ENCODE measurements at places on chromosomes 7 and 10. TPM values are rescaled to one million over a fixed set of nuclear protein-coding genes. Genes with fewer than 3 reads are reported as not detected.
A peak's percentile ranks its signal among the peaks of the same experiment; 100 is the strongest.

DNA sequence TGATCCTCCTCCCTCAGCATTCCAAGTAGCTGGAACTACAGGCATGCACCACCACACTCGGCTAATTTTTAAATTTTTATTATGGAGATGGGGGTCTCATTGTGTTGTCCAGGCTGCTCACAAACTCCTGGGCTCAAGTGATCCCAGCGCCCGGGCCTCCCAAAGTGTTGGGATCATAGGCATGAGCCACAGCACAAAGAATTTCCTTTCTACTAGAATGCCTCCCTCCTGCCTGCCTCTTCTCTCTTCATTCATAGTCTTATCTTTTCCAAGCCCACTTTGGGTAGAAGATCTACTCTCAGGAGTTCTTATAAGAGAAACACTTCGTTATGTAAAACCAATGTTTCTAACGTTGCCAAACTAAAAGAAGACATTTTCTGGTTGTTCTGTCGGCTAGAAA, 144.1 kb downstream of the LRRC4 start:
- DNase-seq, result no peak

GRCh38 chr7:98870807-98871491, 1.1 kb upstream of the TMEM130 start:
- no peak for DNase-seq

NODAL gene
- not detected for total RNA-seq

DNA sequence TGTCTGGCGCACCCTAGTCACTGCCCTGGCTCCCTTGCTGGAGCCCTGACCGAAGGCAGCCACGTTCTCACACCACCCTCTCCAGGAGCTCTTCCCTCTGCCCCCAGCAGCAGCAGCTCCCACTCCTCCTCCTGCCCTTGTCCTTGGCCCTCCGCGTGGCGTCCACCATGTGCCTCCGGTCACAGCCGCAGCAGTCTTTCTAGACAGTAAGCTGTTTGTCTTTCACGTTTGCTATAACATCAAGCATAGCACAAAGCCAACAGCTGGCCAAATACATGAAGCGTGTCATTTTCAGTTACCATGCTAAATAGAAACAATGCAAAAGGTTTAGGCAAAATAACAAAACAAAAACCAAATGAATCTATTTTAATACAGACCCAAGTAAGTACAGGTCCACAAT, 3.3 kb downstream of the PITRM1 start:
- DNase-seq, result no peak

DNA sequence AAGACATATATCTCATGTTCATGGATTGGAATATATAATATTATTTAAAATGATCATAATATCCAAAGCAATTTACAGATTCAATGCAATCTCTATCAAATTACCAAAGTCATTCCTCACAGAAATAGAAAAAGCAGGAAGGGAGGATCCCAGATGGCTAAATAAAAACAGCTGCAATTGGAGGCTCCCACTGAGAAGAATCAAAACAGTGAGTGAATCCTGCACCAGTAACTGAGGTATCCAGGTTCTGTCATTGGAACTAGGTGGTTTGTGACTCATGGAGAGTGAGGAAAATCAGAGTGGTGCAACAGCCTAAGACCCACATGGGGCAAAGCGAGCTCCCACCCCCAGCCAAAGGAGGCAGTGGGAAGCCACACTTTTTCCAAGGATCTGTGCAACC, 128.4 kb downstream of the MTERF1 start:
- no peak for DNase-seq

AKR1E2 gene
- 4.5 TPM for total RNA-seq

- DNase-seq, result no peak
Observed at GRCh38 chr7:24172856-24173255, 111.1 kb upstream of the NPY start.

GRCh38 chr10:48944171-48944570, 4.5 kb upstream of the LRRC18 start:
- DNase-seq, result no peak

CLDN12 gene
- total RNA-seq, result 34.0 TPM

ZNF138 gene
- 4.8 TPM for total RNA-seq

- no peak for DNase-seq
Observed at GRCh38 chr10:132746801-132747625, 38.9 kb downstream of the NKX6-2 start.

OR9A2 gene
- not detected for total RNA-seq

GRCh38 chr10:7409045-7409731, 1.6 kb downstream of the SFMBT2 start:
- peak; percentile 49 for DNase-seq

OR2A7 gene
- total RNA-seq, result 0.55 TPM

GRCh38 chr10:43261578-43262396, 5.1 kb downstream of the RASGEF1A start:
- no peak for DNase-seq

DNA sequence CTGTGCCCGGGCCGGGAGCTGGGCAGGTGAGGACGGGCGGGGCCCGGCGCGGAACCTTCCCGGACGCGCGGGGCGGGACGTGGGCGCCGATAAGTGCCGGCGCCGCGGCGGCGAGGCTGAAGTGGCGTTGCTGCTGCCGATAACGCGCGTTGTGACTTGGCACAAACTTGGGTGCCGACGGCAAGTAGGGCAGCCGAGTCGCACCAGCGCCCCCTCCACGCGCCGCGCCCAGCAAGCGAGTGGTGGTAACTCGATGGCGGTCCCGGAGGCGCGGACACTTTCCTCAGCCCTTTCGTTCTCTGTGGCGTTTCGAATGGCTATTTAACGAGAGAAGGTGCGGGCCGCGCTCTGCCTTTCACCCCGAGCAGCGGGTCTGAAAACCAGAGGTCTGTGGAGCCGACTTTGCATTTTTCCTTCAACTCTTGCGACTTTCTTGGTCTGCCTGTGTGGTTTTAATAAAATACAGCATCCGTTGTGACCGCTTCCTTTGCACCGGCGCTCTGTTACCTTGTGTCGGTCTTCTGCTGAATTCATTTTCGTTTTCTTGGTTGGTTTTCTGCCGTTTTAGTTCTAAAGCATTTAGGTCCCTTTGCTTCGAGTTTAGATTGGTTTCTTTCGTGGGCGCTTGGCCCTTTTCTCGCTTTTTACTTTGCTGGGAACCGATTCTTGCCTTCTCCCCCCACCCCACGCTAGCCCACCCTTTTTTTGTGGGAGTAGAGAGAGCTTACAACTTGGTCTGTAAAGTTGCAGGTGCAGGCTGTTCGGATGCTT, 701 bp downstream of the STK17A start:
- DNase-seq, result peak; percentile 92

GRCh38 chr7:104010052-104010909, 20.8 kb upstream of the RELN start:
- no peak for DNase-seq

- DNase-seq, result no peak
Observed at GRCh38 chr7:95056107-95056739, 148.8 kb downstream of the PPP1R9A start.

- DNase-seq, result no peak
Observed at GRCh38 chr7:132108563-132108962, 467.7 kb downstream of the PLXNA4 start.

GRCh38 chr10:108388706-108389105, 1224.2 kb upstream of the SORCS1 start:
- no peak for DNase-seq

TNS3 gene
- 42.4 TPM for total RNA-seq

All from left ventricle myocardium superior (tissue), 1 donor.